Activated CD4-positive, alpha-beta T cell treated with anti-CD3 and anti-CD28 coated beads for 24 hours (primary cell): ENCODE measurements at places on chromosomes 13 and 19.
A peak's percentile ranks its signal among the peaks of the same experiment; 100 is the strongest.

DNA sequence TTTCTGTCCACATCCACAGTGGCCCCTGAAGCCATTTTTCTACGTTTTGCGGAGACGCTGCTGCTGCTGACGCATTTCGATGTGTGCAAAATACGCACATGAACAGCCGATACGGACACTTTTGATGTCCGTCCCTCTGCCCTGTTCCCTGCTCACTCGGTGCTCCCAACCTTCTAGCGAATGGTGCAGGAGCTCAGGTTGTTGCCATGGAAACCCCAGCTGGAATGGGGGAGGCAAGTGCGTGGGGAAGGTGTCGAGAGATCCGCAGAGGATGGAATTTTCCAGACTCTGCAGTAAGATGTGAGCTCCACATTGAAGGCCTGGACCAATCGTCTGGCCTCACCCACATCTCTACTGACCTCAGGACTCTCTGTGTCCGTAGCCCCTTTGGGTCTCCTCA is 109.2 kb upstream of the USP29 start:
- no peak for DNase-seq

DNA sequence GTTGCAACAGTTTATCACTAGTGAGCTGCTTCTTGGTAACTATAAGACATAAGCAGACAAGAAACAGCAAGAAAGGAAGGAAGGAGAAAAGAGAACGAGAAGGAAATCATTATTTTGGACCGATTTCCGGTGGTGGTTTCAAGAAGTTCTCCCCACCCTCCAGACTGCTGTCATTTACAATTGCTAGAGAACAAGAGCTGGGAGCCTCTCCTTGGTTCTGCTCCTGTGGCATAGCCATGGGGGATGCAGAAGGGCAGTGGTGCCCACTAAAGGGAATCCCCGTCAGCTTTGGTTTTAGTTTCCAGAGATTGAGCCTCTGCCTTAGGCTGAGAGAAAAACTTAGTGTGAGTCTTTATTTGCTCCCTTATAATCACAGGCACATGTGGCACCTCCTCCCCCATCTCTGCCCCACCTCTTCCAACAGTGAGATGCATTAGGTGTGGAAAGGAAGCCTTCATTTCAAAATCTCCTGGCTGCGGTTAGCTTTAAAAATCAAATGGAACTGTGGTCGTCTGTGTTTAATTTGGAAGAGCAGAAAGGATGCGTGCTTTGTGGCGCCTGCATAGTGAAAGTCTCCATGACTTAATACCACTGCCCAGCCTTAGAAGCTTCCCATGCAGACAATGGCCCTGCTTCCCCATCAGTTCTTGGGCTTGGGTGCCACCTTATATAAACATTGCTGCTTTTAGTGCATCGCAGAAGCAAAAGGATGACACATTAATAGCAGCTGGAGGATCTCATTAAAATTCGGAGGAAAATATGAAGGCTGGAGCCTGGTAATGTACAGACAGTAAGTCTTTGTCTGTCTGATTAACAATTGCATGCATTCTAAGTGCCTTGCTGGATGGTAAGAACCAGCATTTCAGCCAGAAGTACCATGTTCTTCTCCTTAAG is 25.0 kb downstream of the LRCH1 start:
- DNase-seq: no peak

GRCh38 chr13:100361504-100361903 is 227.1 kb downstream of the GGACT start:
- no peak for DNase-seq

DNA sequence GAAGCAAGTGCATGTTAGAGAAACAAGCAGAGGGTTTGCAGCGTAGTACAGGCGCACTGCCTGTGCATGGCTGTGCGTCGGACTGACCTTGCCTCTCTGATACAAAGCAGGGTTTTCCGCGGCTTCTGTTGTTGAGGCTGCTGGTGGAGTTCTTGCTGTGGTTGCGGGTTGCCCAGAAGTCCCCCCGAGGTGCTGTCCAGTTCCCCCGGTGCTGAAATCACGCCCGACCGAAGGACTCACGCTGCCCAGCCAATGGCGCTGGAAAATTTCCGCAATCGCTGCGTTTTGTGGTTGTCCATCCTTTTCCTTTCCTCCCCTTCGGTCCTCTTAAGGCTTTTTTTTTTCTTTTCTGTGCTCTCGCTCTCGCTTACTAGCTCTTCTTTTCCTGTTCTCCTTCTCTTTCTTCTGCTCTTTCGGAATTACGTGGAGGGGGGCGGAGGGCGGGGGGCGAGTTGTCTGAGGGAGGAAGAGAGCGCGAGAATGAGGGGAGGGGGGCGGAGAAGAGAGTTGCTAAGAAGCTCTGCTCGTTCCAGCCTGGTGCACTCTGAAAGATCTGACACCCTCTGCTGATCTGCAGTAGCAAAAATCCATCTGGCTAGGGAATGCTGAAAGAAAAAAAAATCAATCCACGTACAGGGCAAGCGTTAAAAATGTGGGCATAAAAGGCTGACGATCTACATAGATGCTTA is at the start of gene SLITRK1:
Gene SLITRK1 (minus strand): TSS at position 558 of the 689 bp plus-strand sequence. CDS start 967 bp downstream, outside the sequence.
- DNase-seq: no peak

- no peak for DNase-seq
These were observed 8.3 kb downstream of the TRPM4 start for GRCh38 chr19:49165865-49166301.

GRCh38 chr19:45999653-46000121 is 4.4 kb downstream of the CCDC61 start:
- DNase-seq: no peak

DNA sequence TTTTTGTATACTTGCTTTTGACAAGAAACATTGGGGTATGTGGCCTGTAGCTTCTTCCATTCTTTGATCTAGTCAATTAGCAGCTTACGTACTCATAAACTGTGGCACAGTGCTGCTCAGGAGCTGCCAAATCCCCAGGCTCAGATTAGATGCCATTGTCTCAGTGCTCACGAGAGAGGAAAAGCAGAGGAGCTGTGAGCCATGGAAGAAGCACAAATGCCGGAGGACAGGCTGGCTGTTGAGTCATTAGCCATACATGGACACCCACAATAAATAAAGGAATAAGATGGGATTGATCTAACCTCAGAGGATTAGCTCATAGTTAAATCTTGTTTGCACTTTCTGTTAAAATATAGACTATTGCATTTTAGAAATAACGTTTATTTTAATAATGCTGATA is 121.7 kb downstream of the POSTN start:
- DNase-seq: no peak

GRCh38 chr19:4660181-4660791 is 9.9 kb downstream of the MYDGF start:
- DNase-seq: no peak

DNA sequence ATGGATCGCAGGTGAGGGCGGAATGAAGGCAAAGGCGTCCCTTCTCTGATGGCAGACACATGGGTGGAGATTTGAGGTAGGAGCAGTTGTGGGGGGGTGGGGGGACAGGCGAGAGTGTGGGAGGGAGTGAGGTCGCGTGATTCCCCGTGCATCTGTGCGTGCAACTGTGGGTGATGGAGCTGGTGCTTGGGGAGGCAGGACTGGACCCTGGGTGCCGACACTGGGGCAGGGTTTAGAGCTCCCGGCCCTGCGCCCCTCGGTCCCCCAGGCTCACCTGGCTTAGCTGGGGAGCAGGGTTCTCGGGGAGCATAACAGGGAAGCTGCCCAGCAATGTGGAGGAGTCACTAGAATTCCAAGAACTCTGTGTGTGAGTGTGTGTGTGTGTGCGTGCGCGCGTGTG is 3.4 kb downstream of the TMPRSS9 start:
- DNase-seq: no peak

DNA sequence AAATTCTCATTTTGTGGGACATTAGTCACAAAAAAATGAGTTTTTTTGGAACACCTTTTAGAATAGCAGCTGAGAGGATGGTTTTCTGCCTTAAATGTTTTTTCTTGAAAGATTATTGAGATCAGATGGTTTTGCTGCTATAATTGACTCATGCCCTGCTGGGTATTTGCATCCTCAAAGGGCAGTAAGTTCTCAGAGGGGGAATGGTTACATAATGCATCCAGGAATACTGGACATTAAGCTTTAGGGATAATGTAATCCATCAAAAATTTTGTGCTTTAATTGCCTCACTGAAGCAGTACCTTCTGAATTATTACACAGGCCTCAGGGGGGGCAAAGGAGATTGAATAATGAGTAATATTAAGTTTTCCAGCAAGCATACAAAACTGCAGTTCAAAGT is 866.3 kb upstream of the SPRY2 start:
- no peak for DNase-seq

DNA sequence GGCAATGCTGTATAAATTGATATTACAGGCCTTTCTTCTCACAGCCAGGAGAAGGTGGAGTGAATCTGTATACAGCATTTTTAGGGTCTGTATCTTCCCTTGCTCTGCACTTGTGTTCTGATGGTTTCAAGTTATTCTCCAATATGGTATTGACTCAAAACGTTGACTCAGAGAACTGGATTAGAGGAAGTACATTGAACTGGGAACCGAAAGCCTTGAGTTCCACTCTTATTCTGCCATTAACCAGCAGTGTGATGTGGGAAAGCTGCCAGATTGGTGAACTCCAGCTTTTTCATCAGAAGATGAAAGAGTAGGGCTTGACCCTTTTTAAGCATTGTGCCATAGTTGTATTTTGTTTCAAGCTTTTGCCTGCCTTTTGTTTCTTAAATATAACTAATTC is 167.7 kb downstream of the SPRY2 start:
- no peak for DNase-seq

DNA sequence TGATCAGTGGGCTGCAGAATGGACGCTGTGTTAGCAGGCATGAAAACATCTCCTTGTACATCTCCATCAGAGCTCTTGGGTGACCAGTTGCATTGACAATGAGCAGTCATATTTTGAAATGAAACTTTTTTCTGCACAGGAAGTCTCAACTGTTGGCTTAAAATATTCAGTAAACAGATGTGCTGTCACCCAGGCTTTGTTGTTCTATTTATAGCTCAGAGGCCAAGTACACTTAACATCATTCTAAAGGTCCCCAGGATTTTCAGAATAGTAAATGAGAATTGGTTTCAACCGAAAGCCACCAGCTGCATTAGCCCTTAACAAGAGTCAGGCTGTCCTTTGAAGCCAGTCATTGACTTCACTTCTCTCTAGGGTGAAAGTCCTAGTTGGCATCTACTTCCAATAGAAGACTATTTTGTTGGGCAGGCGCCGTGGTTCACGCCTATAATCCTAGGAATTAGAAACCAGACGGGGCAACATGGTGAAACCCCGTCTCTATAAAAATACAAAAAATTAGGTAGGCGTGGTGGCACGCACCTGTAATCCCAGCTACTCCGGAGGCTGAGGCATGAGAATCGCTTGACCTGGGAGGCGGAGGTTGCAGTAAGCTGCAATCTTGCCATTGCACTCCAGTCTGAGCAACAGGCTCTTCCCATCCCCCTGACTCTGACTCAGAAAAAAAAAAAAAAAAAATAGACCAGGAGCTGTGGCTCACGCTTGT is 7.9 kb upstream of the PDE4A start:
- no peak for DNase-seq

- no peak for DNase-seq
These were observed 1369.9 kb downstream of the EFNB2 start for GRCh38 chr13:105165449-105166125.

DNA sequence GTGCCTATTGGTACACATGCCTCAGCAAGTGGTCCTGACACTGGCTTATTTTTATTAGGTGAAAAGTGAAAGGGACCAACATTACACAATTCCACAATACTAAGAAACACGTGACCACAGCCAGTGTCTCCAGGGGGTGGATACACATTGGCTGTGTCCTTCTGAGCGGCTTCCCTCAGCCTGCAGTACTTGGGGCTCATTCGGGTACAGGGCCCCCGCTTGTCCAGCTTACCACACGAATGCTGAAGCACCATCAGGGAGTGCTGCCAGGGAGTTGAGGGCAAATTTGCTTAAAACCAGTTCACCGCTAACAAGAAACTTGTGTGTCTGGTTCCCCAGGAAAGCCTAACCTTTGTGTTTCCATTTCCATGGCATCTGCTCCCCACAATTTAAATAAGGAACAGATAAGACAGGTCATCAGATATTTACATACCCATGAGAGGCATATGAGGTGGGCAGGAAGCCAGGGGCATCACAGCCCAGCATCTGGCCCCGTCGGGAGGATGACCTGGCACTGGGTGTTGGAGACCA is 23.3 kb downstream of the PBX4 start:
- DNase-seq: no peak

GRCh38 chr13:34361560-34361959 is 543.6 kb downstream of the RFC3 start:
- no peak for DNase-seq

- no peak for DNase-seq
These were observed 5.2 kb upstream of the CEBPG start for GRCh38 chr19:33368074-33368864.

DNA sequence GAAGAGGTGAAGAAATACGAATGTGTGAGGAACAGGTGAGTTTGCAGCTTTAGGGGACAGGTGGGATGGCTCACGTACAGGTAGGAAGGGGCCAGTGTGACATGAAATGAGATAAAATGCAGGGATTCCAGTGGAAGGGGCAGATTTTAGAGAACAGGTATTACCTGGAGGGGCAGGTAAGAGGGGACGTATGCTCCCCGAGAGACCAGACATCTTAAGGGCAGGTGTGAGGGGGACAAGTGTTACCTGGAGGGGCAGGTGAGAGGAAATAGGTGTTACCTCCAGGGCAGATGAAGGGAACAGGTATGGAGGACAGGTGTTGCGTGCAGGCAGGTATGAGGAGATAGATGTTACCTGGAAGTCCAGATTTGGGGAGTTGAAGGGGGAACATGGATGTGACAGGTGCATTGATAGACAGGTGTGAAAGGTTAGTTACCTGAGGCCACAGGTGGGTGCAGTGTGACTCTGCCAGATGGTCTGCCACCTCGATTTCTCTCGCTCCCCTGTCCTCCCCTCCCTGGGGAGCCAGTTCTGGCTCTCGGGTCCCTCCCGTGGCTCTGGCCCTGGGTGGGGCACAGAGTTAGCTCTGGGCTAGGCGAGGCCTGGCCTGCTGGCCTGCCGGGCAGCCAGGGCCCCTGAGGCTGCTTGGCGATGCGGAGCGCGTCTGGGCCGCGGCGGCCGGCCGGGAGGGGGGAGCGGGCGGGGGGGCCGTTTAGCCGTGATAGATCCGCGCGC is 2.1 kb downstream of the ERFL start:
- no peak for DNase-seq

DNA sequence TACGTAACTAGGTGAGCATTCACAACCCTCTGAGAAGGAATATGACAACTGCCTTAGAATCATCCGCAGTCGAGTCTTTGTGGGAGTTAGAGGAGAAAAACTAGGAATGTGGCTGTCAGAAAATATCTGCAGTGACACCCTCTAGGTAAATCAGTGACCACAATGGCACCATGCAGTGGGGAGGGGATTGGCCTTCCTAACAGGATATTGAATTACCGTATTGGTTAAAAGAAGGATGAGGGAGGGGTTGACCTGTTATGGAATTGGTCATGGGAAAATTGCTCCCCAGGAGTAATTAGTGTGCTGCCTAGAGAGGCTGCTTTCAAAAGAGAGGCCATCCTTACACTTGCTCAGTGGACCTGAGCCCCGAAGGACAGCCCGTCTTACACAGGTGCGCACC is 205.6 kb upstream of the SOX1 start:
- DNase-seq: no peak

GRCh38 chr19:18349524-18350128 is 9.2 kb downstream of the PGPEP1 start:
- DNase-seq: peak; percentile 15

DNA sequence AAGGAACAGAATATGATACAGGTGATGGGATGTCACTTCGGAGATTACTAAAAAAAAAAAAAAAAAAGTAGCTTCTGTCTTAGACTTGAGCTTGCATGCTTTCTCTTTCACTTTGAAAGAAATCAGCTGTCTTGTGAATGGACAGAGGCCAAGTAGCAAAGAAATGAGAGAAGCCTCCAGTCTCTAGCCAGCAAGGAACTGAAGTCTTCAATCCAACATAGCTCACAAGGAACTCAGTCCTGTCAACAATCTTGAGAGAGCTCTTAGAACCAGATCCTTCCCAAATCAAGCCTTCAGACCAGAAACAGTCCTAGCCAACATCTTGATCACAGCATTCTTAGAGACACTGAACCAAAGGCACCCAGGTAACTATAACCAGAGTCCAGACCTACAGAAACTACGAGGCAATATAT is 7.7 kb downstream of the N4BP2L2 start:
- DNase-seq: no peak
